ENCODE measurements at places on chromosomes 6 and 20.

- DNase-seq: no peak
These were observed 19.7 kb downstream of the RBL1 start for GRCh38 chr20:37075932-37076685.

DNA sequence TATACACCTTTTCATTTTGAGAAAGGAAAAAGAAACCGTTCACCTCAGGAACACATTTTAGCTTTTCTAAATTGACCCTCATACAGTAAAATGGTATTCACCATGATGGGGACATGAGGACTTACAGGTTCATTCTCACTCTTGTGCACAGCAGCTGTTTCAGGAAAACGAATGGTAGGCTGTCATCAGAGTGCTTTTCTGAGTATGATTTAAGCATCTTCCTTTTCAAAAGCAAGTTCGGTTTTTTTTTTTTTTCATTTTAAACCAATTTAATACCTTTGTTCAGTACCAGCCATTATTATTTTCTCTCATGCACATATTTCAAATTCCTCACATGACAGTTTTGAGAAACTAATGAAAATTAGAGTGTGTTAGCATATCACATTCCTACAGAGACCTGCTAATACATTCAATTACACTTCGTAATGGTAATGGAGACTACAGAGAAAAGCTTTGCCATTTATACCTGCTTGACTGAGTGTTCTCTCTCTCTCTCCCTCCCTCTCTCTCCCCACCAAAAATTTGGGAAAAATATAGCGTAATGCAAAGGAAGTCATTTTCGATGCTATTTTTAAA lies 129.2 kb downstream of the SAMD5 start:
- no peak for DNase-seq

- DNase-seq: no peak
These were observed 8.6 kb upstream of the FKBP1A start for GRCh38 chr20:1401451-1401907.

DNA sequence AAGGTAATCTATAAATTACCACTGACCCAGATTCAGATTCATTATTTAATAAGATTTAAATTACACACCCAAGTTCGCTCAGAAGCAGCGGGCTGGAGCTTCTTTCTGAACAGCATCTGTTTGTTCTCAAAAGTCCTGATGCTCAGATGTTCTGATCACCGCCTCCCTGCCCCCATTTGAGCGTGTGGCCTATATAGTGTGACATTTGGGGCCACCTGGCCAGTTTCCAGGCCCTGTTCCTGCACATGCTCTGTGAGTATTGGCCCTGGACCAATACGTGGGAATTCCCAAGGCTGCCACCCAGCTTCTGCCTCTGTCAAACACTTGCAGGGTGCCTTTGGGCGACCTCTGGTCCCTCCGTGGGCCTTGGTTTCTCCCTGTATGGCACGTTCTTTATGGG lies 228.8 kb downstream of the TFAP2C start:
- no peak for DNase-seq

DNA sequence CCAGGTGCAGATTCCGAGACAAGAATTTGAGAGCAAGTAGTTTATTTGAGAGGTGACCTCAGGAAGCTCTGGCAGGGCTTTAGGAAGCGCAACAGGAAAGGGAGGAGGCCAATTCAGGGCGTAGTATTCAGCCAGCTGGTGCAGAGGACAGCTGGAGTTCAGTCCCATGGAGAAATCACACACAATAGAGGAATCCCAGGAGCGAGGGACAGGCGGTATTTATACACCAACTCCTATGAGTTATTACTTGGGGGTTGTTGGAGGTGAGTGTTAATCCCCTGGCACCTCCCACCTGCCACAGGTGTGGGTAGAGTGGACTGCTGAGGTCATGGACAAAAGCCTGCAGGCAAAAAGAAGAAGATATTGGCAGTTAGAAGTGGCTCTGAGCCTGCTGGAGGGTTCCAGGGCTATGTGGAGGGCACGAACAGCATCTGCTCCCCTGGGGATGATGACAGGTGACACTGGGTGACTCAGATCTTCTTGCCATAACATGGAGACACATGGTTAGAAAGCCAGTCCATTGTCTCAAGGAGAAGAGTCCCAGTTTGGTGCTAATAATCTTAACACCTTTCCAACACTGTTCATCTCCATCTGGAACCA lies 13.9 kb upstream of the SULF2 start:
- no peak for DNase-seq

DNA sequence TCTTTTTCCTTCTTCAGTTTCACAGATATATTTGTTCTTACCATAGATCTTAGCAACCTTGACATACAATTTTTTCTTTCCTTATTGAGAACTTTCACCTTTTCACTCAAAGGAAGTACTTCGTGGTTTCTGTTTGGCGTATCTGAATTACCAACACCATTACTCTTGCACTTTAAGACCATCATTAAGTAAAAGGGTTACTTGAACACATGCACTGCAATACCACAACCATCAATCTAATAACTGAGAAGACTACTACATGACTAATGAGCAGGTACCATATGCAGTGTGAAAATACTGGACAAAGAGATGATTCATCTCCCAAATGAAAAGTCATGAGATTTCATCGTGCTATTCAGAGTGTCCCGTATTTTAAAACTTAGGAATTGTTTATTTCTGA lies 21.7 kb upstream of the SENP6 start:
- DNase-seq: no peak

DNA sequence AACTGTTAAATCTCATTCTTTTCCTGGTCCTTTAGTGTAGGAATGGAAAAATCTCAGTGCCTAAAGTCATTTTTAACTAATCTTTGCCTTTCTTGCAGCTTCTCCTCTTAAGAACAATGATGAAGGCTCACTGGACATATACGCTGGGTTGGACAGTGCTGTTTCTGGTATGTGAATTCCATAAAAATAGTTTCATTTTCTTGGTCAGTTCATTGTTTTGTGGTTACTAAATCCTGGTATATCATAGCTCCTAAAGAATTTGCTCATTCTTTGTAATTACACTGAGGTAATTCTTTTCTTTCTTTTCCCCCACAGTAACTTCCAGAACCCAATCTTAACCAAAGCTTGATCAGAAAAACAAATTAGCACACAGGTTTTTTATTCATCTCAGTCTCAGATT lies 23.4 kb downstream of the CASP8AP2 start:
- DNase-seq: no peak

GRCh38 chr6:88920774-88921733 lies 42.4 kb downstream of the RNGTT start:
- DNase-seq: no peak

DNA sequence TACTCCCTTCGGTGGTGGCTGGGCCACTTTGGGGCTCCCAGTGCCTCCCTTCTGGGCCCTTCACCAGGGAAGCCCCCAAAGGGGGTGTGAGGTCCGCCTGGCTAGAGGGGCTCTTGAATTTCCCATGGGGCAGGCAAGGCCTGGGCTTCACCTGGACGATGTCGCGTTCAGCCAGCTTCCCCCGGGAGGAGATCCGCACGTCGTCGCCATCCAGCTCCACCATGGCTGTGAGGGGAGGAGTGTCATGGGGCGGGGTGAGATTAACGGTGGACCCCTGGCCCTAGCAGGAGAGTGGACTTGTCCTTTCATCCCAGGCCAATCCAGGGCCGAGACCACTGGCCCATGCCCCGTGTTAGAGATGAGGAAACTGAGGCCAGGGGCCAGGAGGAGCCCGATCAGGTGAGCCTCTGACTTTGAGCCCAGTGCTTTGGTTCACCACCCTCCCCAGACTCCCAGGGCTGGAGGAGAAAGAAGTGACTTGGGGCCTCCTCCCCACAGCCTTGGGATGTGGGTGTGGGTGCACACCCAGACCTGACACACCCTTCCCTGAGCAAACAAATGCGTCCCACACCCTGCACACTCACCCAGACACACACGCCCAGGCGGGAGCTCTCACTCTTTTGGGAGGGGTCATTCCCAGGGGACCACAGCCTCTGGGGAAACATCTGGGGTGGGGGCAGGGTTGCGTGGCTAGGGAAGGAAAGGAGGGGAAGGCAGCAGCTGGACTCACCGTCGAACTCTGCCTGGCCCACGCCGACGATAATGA lies 46.1 kb downstream of the RAB44 start:
- DNase-seq: no peak

DNA sequence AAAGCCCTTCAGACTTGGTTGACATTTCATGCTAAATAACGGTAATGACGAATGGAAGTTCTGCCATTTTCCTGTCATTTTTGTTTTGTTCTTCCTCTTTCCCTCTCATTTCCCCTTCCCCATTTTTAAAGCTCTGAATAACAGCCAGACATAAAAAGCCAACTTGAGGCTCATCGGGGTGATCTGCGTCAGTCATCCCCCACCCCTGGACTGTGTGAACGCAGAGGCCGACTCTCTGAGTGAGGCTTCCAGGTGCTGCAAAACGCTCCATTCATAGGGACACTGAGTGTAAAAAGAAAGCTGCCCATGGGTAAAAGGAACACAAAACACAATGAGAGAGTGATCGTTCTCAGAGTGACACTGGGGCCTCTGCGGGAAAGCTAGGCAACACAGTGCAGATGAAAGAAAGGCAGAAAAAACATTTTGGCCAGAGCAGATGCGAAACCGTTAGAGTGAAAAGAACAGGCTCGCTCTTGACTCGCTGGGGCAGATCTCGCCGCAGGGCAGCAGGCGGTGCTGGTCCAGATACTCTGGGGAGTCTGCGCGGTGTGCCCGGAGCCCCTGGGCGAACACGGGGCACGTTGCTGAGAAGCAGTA lies 684.8 kb downstream of the QKI start:
- no peak for DNase-seq

Measured in activated T-cell treated with anti-CD3 and anti-CD28 coated beads, Interleukin-2, amount 50 U/mL, for 1 hour (primary cell).